ENCODE measurements at places on chromosomes 16 and 17.

DNA sequence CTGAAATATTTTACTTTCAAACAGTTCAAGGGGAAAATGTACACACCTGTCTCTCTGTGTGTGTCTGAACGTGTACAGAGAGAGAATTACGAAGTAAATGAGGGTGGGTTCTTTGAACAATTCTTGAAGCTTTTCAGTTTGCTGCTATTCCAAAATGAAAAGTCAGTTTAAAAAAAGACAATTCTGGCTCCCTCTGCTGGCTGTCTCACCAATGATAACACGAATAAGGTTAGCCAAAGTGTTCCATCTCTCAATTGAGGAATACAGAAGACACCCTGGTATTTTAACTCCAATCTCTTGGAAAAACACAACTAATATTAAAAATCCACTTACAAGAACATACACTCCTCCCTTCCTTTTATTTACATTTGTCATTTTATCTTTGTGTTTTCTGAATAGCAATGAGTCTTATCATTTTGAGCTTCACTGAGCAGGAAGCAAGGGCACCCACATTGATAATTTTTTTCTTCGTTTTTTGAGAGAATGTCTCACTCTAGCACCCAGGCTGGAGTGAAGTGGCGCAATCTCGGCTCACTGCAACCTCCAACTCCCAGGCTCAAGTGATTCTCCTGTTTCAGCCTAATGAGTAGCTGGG, 20.5 kb downstream of the EFTUD2 start:
- DNase-seq: peak; percentile 13

DNA sequence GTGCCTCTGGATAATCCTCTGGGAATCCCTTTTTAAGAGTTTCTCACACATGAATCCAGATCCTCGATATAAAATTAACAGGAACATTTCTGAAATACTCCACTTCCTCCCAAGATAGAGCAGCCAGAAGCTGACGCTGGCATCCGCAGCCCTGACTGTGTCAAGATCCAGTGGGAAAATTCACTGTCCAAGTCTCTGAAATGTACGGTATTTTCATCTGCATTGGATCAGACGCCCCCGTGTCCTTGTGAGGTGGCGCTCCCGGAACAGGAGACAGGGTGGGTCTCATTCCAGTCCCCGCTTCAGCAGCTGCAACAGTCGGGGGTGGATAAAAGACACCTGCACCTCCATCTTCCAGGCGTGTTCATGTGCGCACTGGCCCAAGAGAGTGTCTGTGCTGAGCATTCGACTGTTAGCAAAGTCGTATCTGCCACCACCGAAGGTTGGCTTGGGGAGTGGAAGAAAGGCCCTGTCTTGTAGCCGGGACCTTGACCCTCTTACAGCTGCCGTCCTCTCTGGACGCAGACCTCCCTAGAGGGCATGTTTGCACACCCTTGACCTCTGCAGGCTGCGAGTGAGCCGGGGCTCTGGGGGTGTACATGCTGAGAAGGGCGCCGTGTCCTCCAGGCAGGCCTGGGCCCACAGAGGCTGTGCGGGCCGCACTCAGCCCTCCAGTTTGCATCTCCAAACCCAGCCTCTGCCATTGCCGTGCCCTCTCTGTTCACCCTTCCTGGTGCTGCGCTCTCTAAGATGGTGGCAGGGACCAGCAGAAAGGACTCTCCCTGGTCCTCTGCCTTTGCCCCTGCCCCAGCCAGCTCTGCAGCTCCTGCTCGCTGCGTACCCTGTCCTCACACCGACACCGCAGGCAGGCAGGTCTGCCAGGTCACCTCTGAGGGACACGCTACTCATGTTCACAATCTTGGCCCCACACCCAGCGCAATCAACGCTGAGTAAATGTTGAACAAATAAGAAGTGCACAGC, 72.0 kb upstream of the CHMP6 start:
- DNase-seq: no peak

GRCh38 chr16:61836804-61837393, 199.3 kb downstream of the CDH8 start:
- DNase-seq: no peak

DNA sequence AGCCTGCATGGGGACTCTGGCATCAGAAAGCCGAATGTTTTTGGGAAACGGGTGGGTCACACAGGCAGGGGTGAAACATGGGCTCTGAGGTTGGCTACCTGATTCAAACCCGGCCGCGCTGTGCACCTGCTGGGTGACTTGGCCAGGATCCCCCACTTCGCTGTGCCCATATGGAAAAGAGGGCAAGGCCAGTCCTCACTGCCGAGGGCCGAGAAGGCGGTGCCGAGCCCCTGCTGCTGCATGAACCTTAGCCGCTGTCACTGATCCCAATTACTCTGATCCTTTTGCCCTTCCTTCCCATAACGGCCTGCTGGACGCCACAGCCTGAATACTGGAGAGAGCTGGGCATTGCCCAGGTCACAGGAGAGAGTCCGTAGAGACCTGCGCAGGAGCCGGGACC, 17.7 kb downstream of the KDM8 start:
- no peak for DNase-seq

GRCh38 chr17:50479522-50480141, 972 bp downstream of the RSAD1 start:
- DNase-seq: peak; percentile 87

- DNase-seq: no peak
Measured at GRCh38 chr16:69350536-69351133, 951 bp downstream of the TMED6 start.

DNA sequence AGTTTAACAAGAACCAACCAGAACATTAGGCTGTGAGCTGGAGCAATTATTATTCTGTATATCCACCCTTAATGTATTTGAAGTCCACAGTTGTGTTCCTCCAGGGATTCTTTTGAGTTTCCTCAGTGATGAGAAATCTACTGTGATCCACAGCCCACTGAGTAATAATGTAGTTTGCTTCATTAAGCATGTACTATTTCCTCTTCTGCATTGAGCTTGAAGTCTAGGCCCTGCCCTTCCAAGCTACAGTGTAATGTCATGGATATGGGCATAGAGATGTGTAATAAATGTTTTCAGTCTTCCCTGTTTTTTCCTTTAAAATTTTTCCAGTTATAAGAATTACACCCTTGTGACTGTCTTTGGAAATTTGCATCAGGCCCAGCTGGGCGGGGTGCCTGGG, 36.4 kb upstream of the SLC12A3 start:
- no peak for DNase-seq

DNA sequence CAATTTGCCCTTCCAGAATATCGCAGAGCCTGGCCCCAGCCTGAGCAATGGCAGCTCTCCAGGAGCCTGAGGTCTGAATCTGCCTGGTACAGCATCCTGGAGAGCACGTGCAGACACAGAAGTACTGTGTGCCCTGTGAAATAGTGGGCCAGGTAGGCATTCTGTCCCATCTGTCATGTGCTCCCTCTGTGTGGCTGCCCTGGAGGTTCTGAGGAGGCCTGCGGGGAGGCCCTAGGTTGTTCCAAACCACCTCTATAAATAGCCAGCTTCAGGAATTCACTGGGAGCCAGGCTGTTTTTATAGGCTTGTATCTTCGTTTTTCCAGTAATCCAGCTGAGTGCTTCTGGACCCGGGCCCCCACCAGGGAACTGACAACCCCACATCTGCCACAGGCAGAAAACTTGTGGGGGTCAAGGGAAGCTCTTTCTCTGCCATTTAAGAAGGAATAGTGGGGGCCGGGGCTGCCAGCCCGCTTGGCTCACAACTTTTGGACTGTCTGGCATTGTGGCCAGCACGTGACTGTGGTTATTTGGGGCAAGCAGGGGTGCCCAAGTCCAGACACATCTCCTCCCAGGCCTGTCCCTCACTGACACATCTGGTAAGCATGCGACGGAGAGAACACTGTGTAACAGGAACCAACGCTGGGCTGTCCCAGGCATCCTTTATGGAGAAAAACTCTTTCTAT, 356.3 kb upstream of the TNRC6C start:
- no peak for DNase-seq

- DNase-seq: no peak
Measured at GRCh38 chr16:72172105-72173034, at the start of gene PMFBP1. Gene PMFBP1 (minus strand): TSS chr16:72172155. CDS start chr16:72171208, 947 bp downstream.

GRCh38 chr16:53504665-53505064, 1.7 kb upstream of the AKTIP start:
- DNase-seq: no peak

DNA sequence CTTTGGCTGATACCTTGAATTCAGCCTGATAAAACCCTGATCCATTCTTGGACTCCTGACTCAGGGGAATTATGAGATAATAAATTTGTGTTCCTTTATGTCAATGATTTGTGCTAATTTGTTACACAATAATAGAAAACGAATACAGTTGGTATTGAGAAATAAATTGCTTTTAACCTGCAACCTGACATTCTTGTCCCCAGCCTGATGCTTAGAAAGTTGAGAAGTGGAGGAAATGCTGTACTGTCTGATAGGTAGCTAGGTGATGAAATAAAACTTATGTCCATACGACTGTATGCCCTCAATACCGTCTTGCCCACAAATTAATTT, 10.5 kb downstream of the IQCK start:
- DNase-seq: no peak

GRCh38 chr16:10750793-10751192, 7.2 kb downstream of the NUBP1 start:
- DNase-seq: no peak

- no peak for DNase-seq
Measured at GRCh38 chr16:4393240-4393600, 21.6 kb downstream of the VASN start.

GRCh38 chr16:69309316-69309715, 1.8 kb upstream of the VPS4A start:
- DNase-seq: no peak

DNA sequence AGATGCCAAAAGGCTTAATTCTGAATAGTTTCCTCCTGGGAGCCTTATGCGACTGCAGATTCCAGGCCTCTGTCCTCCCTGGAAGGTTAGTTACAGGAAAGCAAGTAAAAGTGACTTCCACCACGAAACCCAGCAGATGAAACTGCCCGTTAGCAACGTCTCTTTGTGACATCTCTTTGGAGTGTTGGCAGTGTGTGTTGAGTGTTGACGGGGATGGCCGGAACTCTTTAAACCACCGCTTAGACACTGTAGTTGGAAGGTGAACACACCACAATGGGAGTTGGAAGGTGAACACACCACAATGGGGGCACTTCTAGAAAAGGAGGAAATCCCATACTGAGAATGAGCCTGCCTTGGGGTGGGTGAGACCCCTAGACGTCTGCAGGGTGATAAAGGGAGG, 858 bp downstream of the SKAP1 start:
- no peak for DNase-seq

DNA sequence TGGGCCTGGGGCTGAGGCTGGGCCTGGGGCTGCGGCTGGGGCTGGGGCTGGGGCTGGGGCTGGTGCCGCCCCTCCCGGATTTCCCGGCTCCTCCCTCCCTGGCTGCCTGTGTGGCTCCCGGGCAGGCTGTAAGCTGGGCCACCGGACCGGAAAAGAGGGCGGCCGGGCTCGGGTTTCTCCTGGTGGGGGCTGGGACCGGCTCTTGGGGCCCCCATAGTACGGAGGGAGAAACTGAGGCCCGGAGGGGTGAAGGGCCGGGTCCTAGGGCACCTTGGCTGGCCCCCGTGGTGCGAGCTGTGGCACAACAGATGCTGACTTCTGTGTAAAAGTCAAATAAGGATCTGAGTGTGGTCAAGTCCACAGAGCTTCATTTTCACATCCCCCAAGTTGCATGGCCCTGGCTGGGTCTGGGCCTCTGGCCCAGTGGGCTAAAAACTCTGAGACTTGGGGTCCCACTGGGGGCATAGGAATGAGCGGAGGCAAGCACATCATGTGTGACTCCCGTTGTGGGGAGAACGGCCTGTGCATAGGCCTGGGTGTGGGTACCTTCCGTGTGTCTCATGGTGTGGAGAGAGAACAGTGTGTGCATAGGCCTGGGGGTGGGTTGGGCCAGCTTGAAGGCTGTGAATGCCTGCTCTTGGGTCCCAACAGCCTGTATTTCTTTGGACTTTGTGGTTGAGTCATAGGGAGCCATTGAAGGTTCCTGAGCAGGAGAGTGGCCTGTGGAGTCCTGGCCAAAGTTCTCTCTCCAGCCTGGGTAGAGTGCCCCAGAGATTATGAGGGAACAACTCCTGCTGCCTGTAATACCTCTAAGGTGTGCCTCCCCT, 123.9 kb upstream of the CIBAR2 start:
- DNase-seq: no peak

GRCh38 chr17:48547808-48548522, 3.1 kb upstream of the HOXB2 start:
- no peak for DNase-seq

GRCh38 chr16:15542261-15542660, 100.7 kb downstream of the MARF1 start:
- DNase-seq: no peak

DNA sequence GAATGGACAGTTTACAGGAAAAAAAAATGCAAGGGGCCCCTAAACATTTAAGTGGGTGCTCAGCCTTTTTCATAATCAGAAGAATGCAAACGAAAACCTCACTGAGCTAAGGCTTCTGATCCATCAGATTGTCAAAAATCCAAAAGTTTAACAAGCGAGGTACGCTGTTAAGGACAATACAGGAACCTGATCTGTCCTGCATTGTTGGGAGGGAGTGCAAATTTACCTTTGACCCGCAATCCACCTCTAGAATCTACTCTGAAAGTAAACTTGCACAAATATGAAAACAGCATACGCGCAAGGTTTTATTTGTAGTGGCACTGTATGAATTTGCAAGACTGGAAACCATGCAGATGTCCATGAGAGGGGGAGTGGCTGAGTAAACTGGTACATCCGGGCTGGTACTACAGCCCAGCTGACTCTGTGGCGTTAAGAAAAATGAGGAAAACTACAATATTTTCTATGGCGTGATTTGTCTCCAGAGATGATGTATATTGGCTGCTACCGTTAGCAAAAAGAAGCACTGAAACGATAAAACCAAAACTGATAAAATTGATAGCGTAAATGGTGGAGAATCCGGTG, 28.8 kb upstream of the ST6GALNAC1 start:
- peak; percentile 56 for DNase-seq

DNA sequence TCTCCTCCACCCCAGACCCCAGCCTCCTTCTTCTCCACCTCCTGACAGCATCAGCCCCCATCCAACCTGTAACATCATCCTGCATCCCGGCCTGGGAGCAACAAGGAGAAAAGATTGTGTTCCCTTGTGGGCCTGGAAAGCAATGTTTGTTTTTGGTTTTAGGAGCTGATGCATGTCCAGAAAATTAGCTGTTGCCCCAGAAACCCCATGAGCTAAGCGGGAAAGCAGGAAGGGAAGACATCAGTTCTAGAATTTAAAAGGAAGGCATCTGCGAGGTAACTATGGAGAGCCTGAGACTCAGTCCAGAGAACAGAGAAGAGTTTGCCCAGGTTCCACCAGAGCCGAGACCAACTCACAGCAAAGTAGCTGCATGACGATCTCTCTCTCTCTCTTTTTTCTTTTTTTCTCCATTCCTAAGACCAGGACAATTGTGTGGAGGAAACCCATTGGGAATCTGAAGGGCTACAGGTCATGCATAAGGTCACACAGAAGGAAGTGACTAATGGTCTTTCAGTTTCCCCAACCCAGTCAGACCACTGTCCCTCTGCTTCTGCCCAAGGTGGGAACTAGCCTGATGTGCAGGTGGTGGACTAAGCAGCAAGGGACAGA, 124.4 kb downstream of the SLC39A11 start:
- no peak for DNase-seq

GRCh38 chr17:19339341-19339815, 23.1 kb downstream of the B9D1 start:
- no peak for DNase-seq
